ENCODE measurements at places on chromosomes 16 and 17.
A peak's percentile ranks its signal among the peaks of the same experiment; 100 is the strongest.

DNA sequence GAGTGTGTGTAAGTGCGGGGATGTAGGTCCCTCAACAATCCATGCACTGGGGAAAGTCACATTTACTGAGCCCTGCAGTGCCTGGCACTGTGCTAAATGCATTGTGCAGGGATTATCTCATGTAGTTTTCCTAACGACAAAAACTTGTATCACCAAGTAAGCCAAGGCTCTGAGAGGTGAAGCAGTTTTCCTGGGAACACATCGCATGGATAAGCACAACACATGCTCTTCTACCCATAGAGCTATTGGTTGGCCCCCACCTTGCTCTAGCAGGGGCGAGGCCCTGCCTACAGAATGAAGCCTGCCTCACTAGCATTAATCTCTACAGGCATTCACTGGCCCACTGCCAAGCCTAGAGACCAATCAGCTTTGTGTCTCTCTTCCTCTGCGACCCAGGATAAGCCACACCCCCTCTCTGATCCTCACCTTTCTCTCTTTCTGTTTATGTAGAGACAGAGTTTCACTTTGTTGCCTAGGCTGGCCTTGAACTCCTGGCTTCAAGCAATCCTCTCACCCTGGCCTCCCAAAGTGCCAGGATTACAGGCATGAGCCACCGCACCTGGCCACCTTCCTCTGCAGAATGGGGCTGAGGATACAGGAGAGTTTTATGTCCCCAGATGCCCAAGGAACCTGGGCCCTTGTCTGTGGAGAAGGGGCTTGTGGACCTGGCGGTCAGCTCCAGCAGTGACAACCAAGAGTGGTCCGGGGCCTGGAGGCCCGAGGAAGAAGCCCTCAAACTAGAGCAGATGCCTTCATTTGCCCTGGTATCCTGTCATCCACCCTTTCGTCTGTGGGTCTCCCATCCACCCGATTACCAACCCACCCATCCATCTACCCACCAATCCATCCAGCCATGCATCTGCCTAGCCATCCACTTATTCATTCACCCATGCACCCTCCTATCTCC lies 12.8 kb downstream of the CDH16 start:
- DNase-seq = no peak

- no peak for DNase-seq
Measured at GRCh38 chr16:68972720-68973119, 129.4 kb downstream of the TANGO6 start.

DNA sequence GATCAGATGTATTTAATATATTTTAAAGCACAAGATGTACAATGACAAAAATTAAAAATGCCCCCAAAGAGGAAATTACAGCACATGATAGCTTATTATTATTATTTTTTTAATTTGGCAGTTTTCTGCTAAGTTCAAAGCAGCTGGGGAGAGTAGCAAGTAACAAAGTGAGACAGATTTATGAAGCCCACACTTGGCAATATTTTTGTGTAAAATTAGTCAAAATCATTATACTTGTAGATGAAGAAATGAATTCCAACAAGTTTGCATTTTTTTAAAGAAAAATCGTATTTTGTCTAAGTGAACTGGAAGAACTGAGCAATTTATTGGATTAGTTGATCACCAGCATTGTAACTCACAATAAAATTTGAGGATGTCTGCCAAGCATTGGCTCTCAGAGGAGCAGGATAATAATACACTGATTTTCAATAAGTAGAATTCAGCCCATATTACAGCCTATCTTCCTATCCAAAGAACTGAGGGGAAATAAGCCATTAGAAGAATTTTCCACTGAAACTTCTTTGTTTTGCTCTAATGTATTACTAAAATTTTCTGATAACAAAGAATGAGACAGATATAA lies 215.6 kb downstream of the MAP2K6 start:
- no peak for DNase-seq

GRCh38 chr16:31301708-31302400 lies 42.1 kb downstream of the ITGAM start:
- no peak for DNase-seq

- no peak for DNase-seq
Measured at GRCh38 chr17:43118679-43119615, 6.2 kb downstream of the BRCA1 start.

DNA sequence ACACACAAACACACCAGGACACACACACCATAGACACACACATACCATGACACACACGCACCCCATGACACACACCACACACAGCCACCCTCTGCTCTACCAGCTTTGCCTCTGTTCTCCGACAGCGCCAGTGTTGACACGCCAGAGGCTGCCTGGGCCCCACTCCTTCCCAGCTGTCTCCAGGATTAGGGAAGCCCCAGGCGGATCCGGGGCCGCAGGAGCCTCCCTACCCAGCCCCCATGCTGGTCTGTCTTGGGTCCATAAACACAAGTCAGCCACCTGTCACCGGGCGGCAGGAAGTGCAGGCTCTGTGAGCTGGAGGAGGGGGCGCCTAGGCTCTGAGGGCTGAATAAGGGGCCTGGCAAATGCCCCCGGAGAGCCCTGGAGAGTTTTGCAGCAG lies 10.5 kb downstream of the TBC1D16 start:
- DNase-seq = no peak

DNA sequence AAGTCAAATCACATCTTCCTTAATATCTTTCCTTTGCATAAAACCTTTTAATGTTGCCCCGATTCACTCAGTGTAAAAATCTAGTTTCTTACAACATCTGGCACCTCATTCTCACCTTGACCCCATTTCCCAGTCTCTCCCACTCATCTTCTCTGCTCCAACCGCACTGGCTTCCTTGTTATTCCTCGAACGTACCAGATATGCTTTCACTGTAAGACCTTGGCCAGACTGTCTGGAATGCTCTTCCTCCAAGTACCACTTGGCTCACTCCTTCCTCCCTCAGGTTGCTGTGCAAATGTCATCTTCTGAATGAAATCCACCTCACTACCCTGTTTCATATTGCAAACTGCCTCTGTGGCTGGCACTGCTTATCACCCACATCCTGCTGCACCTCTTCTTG lies 433.6 kb downstream of the HAPSTR1 start:
- no peak for DNase-seq

- no peak for DNase-seq
Measured at GRCh38 chr16:31005350-31006085, 4.9 kb downstream of the STX1B start.

- DNase-seq = no peak
Measured at GRCh38 chr17:77810536-77810935, 148.0 kb upstream of the TNRC6C start.

DNA sequence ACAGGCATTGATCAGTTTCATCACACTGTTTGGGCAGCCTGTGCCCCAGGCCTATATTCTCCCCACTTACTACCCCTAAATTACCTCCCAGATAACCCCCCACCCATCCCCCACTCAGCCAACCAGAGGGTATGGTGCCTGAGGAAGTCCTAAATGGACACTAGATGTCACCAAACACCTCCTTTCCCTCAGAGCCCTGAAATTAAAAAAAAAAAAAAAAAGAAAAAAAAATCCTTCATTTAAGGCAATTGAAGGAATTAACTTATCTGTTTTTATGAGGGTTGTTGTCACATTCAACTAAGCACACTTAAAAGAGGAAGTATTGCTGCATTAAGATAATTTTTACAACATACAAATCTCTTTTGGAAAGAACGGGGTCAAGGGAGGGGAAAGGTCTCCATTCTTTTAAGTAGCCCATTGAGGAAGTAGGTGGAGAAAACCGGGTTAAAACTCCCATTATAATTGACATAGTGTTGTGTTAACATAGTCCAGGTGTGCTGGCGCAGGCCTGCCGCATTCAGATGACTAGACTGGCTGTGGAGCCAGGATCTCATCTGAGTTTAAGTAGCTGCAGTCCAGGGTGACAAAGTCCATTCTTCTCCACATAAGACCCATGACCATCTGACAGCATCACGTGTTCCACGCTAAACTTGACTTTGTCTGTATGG lies 46.3 kb downstream of the SNX11 start:
- DNase-seq = no peak

- no peak for DNase-seq
Measured at GRCh38 chr17:56761387-56761786, 72.3 kb downstream of the C17orf67 start.

DNA sequence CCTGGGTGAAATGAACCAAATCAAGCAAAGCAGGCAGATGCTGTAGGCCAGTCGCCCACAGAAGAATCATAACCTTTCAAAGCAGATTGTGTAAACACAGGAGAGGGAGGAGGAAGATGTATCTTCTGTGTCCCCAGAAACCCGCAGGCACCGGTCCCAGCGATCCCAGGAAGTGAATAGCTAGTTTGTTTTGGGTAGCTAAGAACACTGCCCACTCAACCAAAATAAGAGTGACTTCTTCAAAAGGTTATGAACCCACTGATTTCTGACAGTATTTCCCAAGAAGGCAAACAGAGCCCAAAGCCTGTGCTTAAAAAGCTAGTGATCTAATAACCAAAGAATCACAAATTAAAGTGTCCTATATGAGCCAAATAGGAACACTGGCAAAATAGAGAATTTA lies 67.8 kb downstream of the GRIN2A start:
- DNase-seq = no peak

GRCh38 chr17:57442914-57443571 lies 186.7 kb downstream of the MSI2 start:
- peak; percentile 23 for DNase-seq

GRCh38 chr16:67301080-67301782 lies 21.9 kb downstream of the PLEKHG4 start:
- DNase-seq = no peak

GRCh38 chr17:13996276-13996675 lies 73.0 kb upstream of the COX10 start:
- no peak for DNase-seq

GRCh38 chr16:30567160-30567990 lies 4.1 kb downstream of the ZNF688 start:
- DNase-seq = peak; percentile 25

GRCh38 chr17:55454906-55455474 lies 33.4 kb upstream of the MMD start:
- no peak for DNase-seq

DNA sequence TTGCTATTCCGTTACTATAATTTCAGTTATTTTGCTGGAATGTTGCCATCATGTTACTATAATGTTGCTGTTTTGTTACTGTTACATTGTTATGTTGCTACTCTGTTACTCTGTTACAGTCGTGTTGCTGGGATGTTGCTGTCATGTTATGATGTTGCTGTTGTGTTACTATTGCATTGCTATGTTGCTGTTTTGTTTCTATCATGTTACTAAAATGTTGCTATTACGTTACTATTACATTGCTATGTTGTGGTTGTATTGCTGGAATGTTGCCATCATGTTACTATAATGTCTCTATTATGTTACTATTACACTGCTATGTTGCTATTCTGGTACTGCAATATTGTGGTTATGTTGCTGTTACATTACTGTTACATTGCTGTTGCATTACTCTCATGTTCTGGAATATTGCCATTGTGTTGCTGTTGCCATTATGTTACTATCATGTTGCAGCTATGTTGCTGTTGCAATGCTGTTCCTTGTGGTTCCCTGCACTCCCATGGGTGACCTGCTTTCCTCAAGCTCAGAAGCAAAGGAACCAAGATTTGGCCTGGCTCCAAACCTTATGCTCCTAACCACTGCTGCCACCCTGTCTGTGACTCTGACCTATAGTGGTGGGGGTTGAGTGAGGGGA lies 64.4 kb downstream of the ABCC6 start:
- DNase-seq = no peak

GRCh38 chr17:62790564-62790986 lies 17.5 kb downstream of the MARCHF10 start:
- DNase-seq = no peak

- DNase-seq = no peak
Measured at GRCh38 chr17:49975531-49975930, 6.5 kb downstream of the DLX4 start.

- no peak for DNase-seq
Measured at GRCh38 chr16:30368792-30369090, 1.6 kb downstream of the TBC1D10B start.

DNA sequence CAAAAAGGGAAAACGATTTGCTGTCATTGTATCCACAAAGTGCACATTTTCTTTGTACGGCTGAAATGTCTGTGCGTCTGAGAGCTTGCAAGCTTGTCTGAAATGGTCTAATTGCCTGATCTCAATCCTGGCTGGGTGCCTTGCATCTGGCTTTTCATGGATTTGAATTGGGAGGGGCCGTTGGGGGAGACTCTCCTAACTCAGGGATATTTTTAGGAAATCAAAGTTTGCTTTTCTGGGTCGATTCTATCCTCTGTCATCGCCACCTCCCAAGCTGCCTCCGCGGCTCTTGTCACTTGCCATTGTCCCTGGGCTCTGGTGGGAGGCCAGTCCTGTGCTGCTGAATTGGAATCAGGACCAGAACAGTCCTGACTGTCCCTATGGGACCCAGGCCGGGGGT lies 33.3 kb upstream of the MGAT5B start:
- DNase-seq = no peak

- no peak for DNase-seq
Measured at GRCh38 chr17:29766796-29767327, 144.2 kb upstream of the CORO6 start.

DNA sequence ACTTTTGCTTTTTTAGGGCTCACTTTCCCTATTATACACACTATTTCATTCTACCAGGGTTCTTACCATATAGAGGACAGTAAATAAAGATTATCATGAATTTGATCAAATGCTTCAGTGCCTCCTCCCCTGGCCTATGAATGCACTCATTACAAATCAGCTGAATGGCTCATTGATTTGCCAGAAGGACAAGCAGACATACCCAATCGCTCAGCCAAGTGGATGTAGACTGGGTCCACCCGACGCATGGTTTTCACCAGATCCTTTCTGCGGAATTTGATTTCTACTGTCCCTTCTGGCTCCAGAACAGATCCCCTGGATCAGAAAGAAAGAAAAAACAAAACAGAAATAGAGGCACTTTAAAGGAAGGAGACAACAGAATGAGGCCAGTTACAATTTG lies 162.6 kb downstream of the AATF start:
- peak; percentile 18 for DNase-seq

DNA sequence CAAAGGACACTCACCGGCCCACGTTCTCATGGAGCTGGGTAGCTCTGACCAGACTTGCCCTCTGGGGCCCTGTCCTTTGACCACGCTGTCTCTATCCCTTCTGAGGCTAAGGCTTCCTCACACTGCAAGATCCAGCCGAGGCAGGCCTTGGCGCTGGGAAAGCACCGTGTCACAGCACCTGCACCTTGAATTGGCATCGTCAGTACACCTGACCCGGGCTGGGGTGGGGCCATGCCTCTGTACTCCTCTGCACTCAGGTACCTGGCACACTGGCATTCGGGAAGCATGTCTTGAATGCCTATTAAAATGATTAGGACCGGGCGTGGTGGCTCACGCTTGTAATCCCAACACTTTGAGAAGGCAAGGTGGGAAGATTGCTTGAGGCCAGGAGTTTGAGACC lies 6.0 kb downstream of the TBC1D24 start:
- no peak for DNase-seq

Data from caudate nucleus (tissue), 63 donors.